ENCODE measurements at places on chromosomes 11 and 22.

DNA sequence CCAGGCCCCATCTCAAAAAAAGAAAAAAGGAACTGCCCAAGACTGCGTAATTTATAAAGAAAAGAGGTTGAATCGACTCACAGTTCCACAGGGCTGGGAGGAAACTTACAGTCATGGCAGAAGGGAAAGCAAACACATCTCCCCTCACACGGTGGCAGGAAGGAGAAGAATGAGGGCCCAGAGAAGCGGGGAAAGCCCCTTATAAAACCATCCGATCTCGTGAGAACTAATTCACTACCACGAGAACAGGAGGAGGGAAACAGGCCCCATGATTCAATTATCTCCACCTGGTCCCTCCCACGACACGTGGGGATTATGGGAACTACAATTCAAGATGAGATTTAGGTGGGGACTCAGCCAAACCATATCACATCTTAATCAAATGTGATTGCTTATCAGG lies 82.2 kb downstream of the BUD13 start:
- DNase-seq: no peak

- no peak for DNase-seq
These were observed 18.7 kb downstream of the SLC6A5 start for GRCh38 chr11:20618083-20618482.

DNA sequence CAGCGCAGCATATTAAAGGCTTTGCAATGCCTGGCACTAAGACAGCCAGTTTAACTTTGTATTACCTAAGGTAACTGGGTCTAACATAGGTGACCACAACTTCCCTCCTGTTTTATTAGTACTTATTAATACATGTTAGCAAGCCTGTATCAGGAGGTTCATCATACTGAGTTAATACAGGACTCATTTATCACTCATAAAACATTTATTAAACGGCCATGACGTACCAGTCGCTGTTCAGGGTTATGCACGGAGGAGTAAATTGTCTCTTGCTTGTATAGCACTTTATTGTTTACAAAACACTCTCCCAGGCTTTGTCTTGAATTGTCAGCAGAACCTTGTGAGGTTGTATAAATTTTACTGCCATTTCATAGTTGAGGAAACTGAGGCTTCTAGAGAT lies 55.7 kb downstream of the TEAD1 start:
- no peak for DNase-seq

- no peak for DNase-seq
These were observed 143.0 kb downstream of the TMEM135 start for GRCh38 chr11:87180742-87181141.

DNA sequence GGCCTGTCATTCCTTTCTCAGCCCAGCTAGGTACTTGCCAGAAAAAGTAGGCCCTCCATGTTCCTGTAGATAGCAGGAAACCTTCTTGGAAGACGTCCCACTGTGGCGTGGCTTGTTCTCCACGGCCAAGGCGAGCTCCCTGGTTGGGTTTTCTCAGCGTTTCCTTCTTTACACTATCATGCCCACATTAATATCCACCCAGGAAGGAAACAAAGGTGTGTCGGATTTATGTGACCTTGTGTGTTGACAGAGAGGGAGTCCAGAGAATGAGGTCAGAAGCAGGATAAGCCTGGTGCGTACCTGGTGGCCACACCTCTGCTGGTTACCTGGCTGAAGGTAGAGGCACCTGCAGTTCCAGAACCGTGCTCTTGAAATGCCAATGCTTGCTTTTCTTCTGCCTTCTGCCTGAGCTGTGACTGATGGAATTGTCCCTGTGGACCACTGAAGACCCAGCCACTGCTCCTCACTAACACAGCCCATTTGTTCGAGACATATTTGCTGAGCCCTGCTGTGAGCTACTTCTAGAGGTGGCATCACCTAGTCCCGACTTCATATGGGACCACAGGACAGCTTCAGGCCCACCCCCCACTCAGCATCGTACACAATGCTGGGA lies 7.9 kb downstream of the ASPHD2 start:
- DNase-seq: no peak

DNA sequence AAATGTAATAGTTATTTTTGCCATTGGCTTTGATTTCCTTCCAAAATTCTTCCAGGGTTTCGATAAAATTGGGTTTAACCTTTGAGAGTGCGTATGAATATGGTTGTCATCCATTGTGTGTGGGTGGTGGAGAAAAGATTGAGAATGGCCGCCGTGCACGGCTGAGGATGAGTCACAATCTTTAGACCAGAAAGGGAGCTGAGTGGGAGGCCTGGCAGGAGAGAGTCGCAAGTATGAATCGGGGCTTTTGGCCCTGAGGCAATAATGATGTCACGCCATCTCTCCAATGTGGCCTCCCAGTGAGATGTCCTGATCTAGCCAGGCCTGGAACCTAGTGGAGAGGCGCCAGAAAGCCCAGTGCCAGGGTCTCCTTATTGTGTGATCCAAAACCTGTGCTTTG lies 33.1 kb upstream of the SMPD1 start:
- no peak for DNase-seq

DNA sequence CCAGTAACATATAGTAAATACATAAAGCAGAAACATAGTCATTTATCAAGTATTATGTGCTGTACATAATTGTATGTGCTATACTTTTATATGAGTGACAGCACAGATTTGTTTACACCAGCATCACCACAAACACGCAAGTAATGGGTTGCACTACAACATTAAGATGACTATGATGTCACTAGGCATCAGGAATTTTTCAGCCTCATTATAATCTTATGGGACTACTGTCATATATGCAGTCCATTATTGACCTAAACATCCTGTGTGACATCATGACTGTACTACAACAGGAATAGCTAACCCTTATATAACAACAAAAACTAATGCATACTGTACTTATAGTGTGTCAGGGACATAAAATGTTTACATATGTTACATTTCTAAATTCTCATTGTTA lies 50.2 kb upstream of the IZUMO1R start:
- DNase-seq: no peak

GRCh38 chr22:48931452-48931851 lies 896.2 kb downstream of the BRD1 start:
- no peak for DNase-seq

DNA sequence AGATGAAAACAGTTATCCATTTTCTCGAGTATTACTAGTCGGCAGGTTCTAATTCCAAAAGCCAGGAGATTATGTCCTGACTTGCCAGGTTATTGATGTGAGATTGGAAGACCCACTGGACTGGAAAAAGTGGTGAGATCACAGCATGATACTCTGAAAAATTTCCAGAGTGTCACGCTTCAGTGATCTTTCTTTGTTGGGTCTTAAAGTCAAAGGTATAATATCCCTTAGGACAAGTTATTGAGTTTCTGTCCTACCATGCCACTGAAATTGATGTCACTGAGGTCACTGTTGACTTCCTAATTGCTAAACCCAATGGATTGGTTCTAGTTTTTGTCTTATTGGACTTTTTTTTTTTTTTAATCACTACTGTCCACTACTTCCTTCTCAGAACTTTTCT lies 104.5 kb upstream of the GRAMD1B start:
- no peak for DNase-seq

DNA sequence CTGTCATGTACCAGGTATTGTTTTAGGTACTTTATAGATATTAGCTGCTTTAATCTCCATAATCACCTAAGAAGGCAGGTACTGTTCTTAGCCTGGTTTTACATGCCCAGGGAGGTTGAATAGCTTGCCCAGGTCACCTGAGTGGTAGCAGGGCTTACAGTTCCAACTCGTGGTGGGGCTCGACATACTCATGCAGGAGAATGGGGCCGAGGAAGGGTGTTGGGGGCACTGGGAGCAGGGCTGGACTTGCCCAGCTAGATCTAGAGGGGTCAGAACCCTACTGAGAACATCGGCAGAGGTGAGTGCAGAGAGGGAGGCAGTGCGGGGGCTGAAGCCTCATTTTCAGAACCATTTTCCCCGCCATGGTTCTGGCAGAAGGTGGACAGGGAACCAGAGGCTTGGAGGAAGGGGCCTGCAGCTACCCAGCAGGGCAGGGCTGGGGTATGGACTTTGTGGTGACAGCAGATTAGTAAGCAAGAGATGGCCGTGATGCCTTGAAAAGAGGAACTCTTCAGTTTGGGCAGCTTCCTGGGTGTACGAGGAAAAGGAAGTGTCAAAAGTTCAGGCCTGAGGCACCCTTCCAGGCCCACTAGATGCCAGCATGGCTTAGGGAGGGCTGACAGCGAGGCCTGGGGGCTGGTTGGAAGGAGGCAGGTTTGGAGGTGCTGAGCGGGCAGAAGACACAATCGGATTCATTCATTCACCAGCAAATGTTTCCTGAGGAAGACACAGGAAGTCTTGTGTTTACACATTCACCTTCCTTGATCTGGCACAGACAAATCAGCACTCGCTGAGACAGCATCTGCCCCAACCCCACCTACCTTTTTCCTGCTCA lies 54.7 kb upstream of the LYVE1 start:
- DNase-seq: no peak

GRCh38 chr11:10641177-10641911 lies 52.2 kb downstream of the IRAG1 start:
- no peak for DNase-seq

All from activated CD8-positive, alpha-beta memory T cell treated with anti-CD3 and anti-CD28 coated beads for 48 hours (primary cell).